ENCODE measurements at places on chromosomes 1 and 21.

- DNase-seq = no peak
Observed at GRCh38 chr1:237152506-237153335, 110.7 kb downstream of the RYR2 start.

DNA sequence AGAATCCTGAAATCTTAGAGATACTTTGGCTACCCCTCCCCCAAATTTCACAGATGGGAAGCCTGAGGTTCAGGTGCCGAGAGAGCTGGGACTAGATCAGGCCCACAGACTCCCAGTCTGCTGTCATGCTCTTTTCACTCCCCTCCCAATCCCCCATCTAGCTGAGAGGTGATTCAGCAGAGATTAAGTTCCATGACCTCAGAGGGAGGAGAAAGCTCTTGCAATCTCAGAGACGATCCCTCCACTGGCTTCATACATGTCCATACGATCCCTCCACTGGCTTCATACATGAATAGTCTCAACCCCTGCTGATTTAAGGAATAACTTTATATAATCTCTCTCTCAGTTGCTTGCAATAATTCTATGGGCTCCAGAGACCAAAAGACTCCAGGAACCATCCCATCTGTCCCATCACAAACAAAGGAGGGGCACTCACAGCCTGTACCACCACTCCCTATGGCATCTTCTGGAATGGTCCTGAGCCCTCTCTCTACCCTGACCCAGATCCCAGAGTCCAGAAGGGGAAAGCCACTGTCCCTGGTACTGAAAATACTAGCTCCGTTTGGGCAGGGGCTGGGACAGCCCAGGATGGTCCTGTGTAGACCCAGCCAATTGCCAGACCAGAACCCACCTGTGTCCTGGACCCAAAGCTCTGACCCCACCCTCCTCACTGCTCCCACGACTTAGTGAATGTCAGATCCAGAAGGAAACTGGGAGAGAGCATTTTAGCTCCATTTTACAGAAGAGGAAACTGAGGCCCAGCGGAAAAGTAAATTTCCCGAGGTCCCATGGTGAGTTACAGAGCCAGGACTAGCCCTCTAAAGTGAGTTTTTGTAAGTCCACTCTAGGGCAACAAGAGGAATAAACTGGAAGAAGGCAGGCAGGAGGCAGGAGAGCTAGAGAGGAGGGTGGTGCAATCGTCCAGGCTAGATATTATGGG, 27.1 kb downstream of the RIMS3 start:
- DNase-seq = no peak

GRCh38 chr1:155974208-155975115, 3.9 kb downstream of the ARHGEF2 start:
- DNase-seq = no peak

- DNase-seq = no peak
Observed at GRCh38 chr1:2374252-2375155, 16.9 kb downstream of the MORN1 start.

GRCh38 chr1:21702780-21703179, 33.6 kb upstream of the RAP1GAP start:
- DNase-seq = no peak

- peak; percentile 7 for DNase-seq
Observed at GRCh38 chr21:42836767-42837301, 42.5 kb downstream of the WDR4 start.

- DNase-seq = no peak
Observed at GRCh38 chr1:112540226-112540794, 31.5 kb downstream of the WNT2B start.

DNA sequence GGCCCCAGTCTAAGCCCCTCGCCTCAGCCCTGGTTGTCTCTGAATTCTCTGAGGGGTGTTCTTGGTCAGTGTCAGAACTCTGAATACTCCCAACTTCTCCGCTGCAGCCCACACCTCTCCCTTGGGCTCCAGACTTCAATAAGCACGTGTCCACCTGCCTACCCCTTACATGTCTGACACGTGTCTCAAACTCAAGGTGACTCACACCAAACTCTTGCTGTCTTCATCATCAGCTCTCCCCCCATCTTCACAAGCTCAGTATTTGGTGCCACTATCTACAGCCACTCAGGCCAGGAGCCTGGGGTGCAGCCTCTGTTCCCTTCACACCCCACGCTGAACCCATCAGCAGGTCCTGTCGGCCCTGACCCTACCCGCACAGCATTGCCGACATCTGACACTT, 18.8 kb upstream of the UBXN10 start:
- no peak for DNase-seq

GRCh38 chr1:88891951-88892340, 579 bp upstream of the GTF2B start:
- DNase-seq = no peak

DNA sequence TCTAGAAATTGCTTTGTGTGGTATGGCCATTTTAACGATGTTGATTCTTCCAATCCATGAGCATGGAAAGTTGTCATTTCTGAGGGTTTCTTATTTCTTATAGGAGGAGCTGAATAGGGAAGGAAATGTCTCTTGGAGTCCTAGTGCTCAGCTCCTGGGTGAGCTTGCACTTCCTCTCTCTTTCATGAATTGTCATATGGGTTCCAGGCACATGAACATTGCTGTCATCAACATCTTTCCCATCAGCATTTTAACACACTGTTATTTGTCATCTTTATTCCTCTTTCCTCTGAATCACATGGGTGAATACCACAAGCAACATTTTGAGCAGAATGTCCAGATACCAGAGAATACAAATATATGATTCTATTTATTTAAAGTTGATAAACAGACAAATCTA, 23.4 kb downstream of the SLAMF6 start:
- DNase-seq = peak; percentile 10

- no peak for DNase-seq
Observed at GRCh38 chr1:25256578-25256965, 9.3 kb upstream of the RSRP1 start.

GRCh38 chr1:6483017-6483760, 8.3 kb downstream of the PLEKHG5 start:
- peak; percentile 57 for DNase-seq

GRCh38 chr1:39825432-39825941, 36.8 kb upstream of the BMP8B start:
- no peak for DNase-seq

- DNase-seq = no peak
Observed at GRCh38 chr1:36284061-36284460, 22.1 kb upstream of the SH3D21 start.

DNA sequence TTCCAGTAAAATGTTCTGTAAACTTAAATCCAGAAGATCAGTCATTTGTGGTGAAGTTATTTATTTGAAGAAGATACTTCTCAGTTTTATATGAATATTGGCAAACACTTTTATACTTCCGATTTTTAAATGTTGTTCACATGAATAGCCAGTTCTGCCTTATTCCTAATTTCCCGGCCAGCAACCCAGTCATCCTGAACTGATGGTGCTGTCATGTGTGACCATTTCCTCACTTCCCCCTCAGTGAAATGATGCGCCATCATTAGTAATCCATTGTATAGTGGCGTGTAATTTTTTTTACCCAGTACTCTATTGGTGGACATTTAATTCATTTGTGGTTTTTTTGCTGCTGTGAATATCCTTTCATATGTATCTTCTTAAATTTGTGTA, 16.4 kb downstream of the GPSM2 start:
- no peak for DNase-seq

DNA sequence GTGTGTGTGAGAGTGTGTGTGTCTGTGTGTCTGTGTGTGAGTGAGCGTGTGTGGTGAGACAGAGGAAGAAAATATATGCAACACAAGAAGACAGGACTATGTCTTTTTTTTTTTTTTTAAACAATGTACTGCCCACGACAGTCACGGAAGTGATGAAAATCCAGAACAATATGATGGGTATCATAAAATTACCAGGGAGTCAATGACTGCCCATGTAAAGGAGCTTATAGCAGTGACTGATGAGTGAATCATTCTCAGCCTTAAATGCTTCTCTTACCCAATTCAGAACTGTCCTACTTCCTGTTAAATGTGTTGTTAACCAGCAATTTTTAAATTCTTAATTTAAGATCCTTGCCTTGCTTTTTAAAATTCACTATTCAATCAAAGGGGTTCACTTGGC, 46.6 kb downstream of the RGS7 start:
- DNase-seq = no peak

DNA sequence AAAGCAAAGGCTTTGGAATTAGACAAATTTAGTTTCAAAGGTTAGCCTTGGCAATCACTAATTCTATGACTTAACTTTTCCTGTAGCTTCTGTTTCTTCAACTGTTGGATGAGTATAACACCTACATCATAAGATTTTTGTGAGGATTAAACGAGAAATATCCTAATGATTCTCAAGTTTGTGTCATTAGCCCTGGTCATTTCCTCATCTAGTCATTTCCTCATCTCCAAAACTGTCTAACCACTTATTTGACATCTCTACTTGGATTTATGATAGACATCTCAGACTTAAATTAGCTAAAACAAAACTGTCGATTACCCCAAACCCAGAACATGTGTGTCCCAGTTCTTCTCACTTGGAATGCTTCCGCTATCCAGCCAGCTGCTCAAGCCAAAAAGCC, 80.2 kb upstream of the CHODL start:
- DNase-seq = no peak

GRCh38 chr1:107140703-107141490, at the start of gene NTNG1:
NTNG1 (plus strand) TSS chr1:107141039.
- DNase-seq = peak; percentile 44

GRCh38 chr1:47333578-47333921, at the start of gene CMPK1:
CMPK1 (plus strand) TSS chr1:47333790; CDS start chr1:47333946, 156 bp downstream.
- peak; percentile 90 for DNase-seq

DNA sequence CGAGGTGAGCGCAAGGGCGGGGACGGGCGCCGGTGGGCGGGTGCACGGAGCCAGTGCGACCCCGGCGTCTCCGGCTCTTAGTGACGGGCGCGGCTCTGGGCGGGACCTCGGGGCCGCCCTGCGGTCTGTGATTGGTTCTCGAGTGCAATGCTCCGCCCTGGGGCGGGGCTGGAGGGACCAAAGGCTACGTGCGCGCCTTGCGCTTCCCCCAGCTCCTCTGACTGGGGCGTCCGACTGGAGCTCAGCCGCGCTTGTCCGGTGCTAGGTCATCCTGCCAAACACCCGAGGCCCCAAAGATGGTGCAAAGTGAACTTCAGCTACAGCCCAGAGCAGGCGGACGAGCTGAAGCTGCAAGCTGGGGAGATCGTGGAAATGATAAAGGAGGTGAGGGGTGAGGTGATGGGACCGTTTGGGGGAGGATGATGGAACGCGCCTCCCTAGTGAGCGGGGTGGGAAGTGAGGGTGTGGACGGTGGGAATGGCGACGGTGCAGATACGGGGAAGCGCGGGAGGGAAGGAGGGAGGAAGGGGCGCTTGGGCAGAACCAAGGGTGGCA, 811 bp downstream of the SH3D21 start:
- DNase-seq = peak; percentile 95

DNA sequence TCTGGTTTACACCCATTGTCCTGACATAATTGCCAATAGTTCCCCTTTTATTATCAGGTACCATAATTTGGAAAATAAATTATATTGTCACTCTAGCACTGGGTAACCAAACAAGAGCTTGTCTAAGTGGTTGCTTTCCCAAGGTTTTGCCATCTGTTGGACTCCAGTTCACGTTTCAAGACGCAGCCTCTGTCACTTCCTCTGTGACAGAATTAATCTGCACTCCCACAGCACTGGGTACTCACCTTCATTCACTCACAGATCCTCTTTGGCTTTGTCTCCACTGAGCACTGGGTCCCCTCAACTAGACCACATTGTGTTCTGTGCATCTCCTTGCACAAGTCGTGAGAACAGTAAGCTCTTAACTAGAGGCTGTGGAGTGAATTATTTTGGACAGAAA, 123.6 kb upstream of the JUN start:
- no peak for DNase-seq

DNA sequence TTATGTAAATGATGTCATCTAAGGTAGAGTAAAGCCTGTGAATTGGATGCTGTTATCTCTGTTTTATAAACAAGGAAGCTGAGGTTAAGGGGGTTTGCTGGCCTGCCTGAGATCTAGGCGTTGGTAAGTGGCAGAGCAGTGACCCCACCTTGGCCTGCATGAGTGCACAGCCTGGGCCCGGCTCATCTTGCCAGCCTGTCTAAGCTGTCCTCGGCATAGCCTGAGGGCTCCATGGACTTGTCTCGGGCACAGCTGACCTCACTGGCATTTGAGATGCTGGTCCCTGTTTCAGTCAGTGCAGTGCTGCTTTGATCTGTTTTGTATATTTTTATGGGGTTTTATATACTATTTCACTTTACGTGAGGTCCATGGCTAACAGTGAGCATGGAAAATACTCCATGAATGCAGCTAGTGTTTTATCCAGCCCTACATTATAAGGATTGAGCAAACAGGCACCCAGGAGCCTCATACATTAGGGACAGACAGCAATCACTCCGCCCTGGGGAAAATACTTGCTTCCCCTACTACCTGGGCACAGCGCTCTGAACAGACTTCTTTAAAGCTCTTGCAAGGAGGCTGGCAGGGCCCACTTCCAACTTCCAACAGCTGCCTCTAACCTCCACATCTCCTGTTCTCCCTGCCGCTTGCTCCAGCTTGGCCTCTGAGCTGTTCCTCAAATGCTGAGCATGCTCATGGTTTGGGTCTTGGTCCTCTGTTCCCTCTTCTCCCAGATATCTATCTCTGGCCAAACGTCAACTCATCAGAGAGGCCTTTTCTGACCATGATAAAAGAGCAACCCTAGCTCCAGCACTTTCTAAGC, 150.6 kb upstream of the HMGB4 start:
- no peak for DNase-seq

DNA sequence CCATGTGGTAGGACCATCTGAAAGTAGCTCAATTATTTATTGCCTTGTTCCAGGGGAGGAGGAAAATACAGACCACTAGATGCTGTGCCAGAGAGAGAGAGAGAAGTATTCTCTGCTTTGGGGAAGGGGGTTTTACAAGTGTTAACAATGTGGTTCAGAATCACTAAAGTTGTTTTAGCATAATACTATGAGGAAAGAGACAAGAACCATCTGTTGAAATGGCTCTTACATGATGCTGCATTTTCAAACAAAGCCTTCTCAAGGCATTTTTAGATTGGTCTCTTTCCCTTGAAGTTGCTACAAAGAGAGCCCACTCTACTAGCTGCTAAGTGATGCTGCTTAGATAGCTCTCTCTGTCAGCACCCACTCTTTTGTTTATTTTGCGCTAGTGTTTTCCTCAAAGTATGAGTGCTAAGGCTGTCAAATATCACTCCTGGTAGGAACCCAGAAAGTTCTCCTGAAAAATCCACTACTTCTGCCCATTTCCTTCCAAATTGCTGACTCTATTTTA, 255.1 kb downstream of the NFIA start:
- peak; percentile 95 for DNase-seq

DNA sequence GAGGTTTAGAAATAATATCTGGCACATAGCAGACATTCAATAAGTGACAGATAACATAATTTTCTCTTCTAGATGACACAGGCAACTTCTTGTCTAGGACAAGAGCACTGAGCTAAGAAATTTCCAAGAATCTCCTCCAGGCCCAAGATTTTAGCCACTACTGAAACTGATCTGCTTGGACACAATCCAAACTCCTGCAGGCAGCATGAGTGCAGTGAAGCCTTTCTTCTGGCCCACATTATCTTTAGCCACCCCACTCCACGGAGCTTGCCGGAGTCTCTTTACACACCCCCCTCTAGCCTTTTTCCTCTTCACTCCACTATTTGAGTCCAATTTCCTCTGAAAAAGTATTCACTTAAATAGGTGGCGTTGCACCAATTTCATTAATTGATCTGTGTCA, 142.9 kb upstream of the DUSP10 start:
- peak; percentile 56 for DNase-seq

- no peak for DNase-seq
Observed at GRCh38 chr1:110130989-110131388, 18.7 kb downstream of the UBL4B start.

- no peak for DNase-seq
Observed at GRCh38 chr1:242723044-242723716, 198.7 kb upstream of the PLD5 start.

- DNase-seq = no peak
Observed at GRCh38 chr1:174158767-174159251, 511 bp upstream of the RABGAP1L start.
